Activated naive CD8-positive, alpha-beta T cell treated with anti-CD3 and anti-CD28 coated beads for 36 hours (primary cell): ENCODE measurements at places on chromosomes 3 and 15.

- no peak for DNase-seq
These were observed 24.5 kb downstream of the CHDH start for GRCh38 chr3:53821631-53822121.

DNA sequence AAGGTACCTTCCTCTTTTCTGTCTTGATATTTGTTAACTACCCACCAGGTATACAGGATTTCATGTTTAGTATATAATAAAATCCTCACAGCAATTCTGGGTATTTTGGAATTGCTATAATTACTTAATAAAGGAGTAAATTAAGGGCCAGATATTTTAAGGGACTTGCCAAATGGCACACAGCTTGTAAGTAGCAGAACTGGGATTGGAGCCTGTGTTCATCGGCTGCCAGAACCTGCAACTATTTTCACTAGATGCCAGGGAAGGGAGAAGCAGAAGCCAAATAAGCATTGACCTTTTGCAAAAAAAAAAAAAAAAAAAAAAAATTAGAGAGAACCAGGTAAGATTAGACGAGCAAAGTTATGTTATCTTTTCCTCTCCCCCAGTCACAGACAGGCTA, 683.3 kb upstream of the CADM2 start:
- DNase-seq = no peak

DNA sequence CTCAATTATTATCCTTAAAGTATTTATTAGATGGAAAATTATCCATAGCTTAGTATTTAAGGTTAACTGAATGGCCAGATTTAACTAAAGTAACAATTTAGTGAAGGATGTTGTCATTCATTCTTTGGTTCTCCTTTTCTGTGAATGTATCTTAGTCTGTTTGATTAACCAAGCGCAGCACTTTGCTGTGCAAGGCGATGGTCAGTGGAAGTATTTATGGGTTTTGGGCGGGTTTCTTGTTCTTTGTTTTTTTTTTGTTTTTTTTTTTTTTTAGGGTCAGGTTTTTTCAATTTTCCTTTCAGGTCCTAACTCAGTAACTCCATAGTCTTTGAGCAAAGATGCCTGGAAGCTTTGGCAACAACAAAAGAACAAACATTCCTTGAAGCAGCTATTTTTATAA, 328.8 kb downstream of the PTPRG start:
- DNase-seq = no peak

DNA sequence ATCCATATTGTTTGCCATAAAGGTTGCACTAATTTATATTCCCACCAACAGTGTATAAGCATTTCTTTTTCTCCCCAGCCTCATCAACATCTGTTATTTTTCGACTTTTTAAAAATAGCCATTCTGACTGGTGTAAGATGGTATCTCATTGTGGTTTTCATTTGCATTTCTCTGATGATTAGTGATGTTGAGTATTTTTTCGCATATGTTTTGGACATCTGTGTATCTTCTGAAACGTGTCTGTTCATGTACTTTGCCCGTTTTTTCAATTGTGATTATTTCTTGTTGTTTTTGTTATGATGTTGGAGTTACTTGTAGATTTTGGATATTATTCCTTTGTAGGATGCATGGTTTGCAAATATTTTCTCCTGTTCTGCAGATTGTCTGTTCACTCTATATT, 46.5 kb downstream of the TP63 start:
- no peak for DNase-seq

DNA sequence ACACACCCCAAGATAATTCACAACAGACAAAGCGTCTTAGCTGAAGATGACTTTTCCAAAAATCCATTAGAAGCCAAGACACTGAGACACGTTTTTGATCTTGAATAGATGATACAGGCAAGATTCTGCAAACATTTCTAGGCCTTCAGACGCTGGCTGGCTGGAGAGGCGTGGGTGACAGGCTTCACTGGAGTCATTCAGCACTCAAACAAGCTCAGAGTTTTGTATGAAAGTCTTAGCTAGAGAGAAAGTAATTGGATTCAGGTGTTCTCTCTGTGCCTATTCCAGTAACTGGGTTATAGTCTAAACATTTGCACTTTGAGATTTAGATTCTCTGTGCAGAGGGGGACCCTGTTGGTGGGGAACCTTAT, 147.7 kb upstream of the BHLHE40 start:
- DNase-seq = peak; percentile 46
